ENCODE measurements at places on chromosomes 5 and 9.
A peak's percentile ranks its signal among the peaks of the same experiment; 100 is the strongest.

- DNase-seq = peak; percentile 16
These were observed 44.5 kb upstream of the NR5A1 start for GRCh38 chr9:124551472-124552272.

- no peak for DNase-seq
These were observed 11.2 kb downstream of the MRPS27 start for GRCh38 chr5:72308853-72309191.

GRCh38 chr9:23307731-23308513, 518.1 kb downstream of the ELAVL2 start:
- DNase-seq = no peak

DNA sequence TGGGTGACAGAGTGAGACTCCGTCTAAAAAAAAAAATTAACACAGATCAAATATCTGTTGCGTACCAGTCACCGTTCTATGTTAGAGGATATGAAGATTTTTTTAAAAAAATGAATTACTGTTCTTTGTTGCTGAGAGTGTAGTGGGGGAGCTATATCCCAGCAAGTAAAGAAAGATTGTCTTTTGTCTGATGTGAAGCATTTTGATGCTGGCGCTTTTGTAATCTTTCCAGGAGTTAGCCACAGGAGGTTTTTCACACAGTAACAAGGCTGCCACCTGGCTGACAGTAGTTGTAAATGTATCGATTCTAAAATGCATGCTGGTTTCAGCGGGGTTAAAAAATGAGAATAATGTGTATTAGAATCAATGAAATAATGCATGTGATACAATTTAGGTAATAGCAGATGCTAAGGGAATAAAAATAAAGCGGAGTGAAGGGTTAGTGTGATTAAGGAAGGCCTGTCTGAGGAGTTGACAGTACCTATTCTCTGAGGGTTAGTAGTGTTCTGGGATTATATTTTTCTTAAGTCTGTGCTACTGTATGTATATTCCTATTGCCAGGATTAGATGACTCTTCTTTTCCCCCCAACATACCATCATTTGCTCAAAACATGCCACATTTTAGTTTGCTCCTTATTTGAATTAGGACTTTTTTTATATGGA, 3.4 kb downstream of the LMNB1 start:
- no peak for DNase-seq

DNA sequence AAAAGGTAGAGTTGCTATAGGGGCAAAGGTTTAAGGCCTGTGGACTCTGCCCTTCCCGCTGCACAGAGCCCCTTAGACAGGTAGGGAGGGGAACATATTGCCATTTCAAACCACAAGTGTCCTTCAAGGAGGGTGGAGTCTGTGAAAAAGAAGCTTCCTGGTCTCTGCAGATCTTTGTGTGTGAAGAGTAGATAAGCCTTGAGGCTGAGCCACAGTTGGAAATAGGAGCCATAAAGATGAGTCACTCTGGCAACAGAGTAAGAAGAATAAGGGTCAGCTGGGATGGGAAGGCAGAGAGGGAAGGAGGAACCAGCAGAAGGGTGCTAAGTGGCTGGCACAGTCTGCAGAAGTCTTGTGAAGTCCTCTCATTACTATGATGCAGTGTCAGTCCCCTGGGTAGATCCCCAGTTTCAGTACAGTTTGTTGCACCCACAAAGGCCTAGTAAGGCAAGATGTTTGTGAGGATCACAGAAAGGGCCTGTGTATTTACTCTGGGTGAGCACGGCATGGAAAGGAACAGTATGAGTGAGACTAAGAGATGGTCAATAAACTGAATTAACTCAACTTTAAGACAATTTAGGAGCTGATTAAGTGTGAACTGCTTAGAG, 18.1 kb downstream of the GRXCR2 start:
- DNase-seq = no peak

- no peak for DNase-seq
These were observed 15.7 kb downstream of the TMEM171 start for GRCh38 chr5:73136055-73136562.

GRCh38 chr5:172564188-172564587, 76.9 kb upstream of the NEURL1B start:
- no peak for DNase-seq

- DNase-seq = no peak
These were observed 670.2 kb downstream of the SEMA5A start for GRCh38 chr5:8875722-8876121.

GRCh38 chr5:72817671-72818266, 1.3 kb downstream of the TNPO1 start:
- no peak for DNase-seq

- no peak for DNase-seq
These were observed 40.4 kb downstream of the ZDHHC21 start for GRCh38 chr9:14652729-14653377.

DNA sequence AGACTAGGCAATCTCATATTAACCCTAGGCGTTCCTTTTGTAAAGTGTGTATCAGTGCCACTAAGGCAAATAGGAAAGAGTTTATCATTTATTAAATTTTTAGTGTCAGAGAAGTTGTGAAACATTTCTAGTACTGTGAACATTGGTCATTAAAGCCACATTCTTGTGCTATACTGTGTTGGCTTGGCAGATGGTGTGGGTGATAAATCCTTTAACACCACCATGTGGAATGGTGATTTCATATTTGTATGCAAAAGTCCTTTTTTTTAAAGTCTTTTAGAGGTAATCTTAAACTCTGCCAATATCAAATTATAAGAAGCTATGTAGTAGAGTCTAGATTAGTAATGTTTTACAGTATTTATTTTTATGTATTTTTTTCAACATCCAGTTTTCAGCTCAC, 18.1 kb downstream of the SLC12A2 start:
- no peak for DNase-seq

DNA sequence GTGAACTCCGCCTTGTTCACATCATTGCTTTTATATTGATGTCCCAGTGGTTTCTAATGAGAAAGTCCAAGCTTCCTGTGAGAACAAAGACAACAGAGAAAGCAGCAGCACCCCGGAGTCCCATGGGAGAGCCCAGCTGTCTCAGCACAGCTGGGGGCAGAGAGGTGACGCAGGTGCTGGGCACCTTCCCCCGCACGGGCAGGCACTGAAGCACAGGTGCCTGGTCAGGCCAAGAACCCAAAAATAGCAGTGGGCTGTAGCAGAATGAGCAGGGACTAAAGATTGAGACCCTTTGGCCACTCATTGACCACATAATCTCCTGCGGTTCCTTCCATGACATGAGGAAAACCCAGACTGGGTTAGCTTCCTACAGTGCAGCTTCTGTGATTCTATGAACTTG, 18.8 kb downstream of the SRD5A1 start:
- DNase-seq = peak; percentile 24

DNA sequence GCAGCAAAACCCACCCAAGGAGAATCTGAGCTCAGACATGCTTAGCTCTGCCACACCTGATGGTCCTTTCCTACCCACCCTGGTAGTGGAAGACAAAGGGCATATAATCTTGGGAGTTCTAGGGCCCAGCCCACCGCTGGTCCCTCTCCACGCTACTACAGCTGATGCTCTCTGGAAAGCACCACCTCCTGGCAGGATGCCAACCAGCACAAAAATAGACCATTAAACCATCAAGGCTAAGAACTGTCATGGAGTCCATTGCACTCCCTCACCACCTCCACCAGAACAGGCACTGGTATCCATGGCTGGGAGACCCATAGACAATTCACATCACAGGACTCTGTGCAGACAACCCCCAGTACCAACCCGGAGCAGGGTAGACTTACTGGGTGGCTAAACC, 111.0 kb upstream of the IL7R start:
- no peak for DNase-seq

GRCh38 chr5:43895876-43896275, 292.9 kb downstream of the NNT start:
- no peak for DNase-seq

DNA sequence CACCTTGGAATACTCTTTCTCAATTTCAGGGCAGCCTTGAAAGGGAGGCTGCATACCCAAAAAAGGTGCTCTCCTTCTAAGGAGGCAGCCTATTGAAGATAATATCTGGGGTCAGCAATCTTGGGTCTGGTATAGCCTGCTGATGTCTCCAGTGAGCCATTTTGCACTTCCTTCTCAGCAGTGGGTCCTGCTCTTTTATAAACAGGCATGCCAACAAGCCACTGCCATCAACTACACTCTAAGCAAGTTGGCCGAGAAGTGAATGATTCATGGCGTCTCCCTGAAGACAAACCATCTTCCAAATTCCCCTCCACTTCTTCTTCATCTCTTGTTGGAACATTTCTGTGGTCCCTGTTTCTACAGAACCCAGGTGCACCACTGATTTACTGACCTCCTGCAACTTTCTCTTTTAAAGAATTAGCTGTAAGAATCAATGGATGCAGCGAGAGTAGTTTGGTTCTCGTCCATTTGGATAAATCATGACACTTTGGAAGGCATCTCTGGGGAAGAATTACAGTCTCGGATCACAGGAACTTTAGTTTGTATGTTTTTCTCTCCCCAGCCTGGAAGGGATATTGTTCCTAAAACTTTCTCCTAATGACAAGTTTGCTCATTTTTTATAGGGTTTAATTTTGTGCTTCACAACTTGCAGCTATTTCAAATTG, 108.3 kb downstream of the INSYN2B start:
- DNase-seq = no peak

DNA sequence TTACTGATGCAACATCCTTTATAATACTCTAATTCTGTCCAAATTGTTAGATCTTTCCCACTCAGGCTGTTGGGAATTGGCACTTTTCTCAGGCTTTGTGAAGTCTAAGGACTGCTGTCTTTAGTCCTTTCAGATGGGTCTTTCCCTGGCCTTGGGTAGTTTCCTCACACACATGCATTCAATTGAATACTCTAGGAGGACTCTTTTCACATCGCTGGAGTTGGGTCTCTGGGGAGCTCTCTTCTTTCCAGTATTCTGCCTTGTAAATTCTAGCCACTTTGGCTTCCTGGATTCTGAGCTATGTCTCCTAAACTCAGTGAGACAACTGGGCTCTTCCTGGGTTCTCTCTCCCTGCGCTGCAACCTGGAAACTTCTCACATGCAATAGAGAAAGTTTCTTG, 215.5 kb downstream of the SNX18 start:
- no peak for DNase-seq

DNA sequence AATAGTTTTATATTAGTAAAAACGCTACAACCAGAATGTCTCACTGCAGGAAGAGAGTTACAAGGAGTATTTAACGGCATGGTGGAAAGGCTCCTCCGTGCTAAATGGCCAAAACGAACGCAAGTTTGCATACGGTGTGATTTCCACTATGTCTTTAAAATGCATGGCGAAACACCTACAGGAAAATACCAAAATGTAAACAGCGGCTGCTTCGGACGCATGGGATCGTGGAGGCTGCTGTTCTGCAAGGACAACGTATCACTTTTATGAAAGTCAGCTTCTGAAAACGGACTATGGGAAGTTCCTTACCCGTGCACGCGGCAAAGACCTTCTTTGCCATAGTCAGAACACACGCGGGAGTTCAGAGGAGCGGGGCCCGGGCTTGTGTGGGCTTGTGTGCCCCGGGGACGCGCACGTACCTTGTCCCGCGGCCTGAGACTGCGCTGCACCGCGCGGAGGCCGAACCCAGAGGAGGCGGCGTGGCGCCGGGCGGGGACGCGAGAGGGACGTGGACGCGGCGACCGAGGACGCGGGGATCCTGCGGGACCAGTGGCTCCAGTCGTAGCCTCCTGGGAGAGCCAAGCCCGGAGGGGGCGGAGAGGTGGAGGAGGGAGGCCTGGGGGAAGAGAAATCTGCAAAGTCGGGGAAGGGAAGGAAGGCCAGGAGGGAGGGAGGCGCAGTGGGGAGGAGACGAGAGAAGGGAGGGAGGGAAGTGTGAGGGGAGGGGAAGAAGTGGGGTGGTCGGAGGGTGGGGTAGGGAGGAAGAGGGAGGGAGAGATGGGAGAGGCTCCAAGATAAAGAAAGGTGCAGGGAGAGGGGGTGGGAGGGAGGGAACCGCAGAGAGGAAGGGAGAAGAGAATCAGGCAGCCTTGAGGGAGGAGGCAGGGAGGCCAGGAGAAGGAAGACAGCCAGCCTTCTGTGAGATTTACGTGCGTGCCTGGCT, at the start of gene CMBL:
TSS of gene CMBL (minus strand) at position 697 of the 943 bp plus-strand sequence. CDS start 17,140 bp downstream, outside the sequence.
- DNase-seq = peak; percentile 40

DNA sequence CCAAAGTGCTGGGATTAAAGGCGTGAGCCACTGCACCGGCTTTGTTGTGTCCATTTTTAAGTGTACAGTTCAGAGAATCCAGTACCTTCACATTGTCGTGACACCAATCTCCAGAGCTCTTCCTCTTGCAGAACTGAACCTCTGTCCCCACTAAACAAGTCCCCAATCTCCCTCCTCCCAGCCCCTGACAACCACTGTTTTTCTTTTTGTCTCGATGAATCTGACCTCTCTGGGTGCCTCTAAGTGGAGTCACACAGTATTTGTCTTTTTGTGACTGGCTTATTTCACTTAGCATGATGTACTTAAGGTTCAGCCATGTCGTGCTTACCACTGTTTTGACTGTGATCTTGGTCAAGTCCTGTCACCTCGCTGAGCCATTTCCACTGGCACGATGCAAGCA, 1.6 kb downstream of the WDR38 start:
- DNase-seq = no peak

GRCh38 chr5:560792-561166, 36.5 kb upstream of the SLC9A3 start:
- DNase-seq = no peak

DNA sequence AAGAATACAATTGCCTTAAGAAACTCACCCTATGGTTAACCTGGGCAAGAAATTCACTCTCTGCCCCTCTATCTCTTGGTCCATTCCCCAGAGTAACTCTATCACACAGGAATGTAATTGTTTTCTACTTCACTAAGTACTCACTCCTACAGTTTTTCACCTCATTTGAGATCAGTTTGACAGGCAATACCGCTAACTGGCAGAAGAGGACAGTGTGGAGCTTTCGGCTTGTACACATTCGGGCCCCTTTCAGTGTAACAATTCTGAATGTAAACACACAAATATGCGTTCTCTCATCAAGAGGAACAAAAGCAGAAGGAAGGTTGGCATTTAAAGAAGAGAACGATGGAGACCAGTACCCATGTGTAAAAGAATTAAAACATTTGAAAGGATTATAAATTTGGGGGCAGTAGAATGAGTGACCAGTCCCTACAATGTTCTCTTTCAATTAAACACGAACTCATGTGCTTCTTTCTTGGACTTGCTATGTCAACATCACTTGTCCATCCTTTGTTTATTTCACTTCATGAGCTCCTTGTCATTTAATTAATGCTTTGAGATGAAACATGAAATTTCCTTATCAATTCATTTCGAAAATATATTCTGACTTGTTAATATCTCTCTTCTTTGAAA, 188.5 kb upstream of the GRAMD2B start:
- no peak for DNase-seq

- DNase-seq = no peak
These were observed 93.4 kb upstream of the CDH6 start for GRCh38 chr5:31100047-31100575.

DNA sequence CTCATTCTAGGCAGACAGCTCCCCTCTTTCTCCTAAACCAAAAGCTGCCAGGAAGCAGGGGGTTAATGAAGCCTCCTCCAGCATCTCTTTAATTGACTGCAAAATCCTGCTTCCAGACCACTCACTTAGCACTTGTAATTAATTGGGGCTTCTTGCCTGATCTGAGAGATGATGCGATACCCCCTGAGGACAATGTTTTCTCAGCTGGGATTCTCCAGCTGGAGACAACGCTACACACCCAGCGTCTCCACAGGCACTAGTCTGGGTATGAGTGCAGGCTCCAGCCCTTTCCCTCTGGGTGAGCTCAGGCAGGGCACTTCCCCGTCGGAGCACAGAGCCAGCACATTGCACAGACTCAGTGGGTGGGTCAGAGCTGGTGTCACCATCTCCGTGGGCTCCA, 16.1 kb downstream of the CPLX2 start:
- no peak for DNase-seq
